ENCODE measurements at places on chromosomes 4 and X.
A peak's percentile ranks its signal among the peaks of the same experiment; 100 is the strongest.

GRCh38 chr4:30866346-30866745, 146.2 kb downstream of the PCDH7 start:
- DNase-seq = no peak

DNA sequence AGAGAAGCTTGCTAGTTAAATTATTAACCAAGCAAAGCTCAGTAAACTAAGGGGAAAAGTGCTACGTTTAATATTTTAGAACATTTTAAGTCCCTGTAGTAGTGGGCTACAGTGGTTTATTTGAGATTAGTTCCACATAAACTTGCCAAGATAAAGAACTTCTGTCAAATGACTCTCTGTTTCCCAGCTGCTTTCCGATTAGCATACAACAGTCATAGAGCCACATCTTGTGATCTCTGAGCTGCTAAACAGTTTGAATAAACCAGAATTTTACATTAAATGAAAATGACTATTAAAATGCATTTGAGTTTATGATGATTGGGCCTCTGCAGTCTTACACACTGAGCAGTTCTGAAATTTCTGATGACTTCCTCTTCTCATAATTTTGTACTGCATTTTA, 568.5 kb downstream of the IQCM start:
- DNase-seq = no peak

- DNase-seq = no peak
Observed at GRCh38 chr4:89439533-89439932, 131.9 kb upstream of the GPRIN3 start.

DNA sequence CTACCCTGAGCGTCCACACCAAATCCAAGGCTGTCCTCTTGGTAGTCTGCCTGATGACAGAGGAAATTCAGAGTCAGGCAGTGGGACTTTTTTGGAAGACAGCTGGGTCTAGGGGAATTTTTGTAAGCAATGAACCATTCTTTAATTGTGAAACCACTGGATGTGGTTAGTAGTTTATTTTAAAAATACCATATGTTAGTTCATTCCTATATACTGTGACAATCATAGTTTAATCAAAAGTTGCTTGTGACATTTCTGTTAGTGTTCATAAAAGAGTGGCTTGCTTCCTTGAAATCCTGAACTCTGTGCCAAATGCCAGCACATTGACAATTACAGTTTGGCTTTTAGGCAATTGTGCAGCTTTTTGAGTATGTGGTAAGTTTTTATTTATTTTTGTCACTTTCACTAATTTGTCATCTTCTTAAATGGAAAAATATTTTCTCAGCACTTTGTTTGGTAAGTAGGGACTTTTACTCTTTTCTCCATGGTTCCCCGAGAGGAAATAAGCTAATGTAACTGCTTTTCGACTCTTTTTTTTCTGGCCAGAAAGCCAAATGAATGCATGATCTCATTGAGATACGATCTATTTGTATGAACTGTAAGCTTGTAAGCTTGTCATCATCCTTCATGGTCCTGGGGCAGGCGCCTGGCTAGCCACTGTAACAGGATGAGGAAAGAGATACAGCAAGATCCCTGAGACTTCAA, 72.6 kb upstream of the SLC4A4 start:
- DNase-seq = no peak

GRCh38 chr4:8167815-8168214, 9.2 kb upstream of the ABLIM2 start:
- no peak for DNase-seq

DNA sequence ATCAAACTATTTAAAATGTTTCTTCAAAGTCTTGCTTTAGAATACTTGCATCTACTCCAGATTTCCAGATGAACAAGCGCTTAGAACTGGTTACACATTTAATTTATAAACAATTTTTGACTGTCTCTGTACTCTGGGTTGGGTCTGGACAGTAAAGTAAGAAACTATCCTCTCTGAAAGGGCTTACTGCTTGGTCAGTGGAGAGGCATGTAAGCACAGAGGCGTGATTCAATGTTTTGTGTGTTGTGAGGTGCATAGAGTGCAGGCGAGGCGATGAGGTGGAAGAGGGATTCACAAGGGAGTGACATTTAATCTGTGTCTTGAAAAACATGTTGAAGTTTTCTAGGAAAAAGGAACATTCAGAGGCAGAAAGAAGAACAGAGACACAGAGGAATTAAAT, 231.4 kb downstream of the VEGFC start:
- DNase-seq = no peak

- DNase-seq = no peak
Observed at GRCh38 chrX:11750694-11751093, 7.3 kb upstream of the MSL3 start.

DNA sequence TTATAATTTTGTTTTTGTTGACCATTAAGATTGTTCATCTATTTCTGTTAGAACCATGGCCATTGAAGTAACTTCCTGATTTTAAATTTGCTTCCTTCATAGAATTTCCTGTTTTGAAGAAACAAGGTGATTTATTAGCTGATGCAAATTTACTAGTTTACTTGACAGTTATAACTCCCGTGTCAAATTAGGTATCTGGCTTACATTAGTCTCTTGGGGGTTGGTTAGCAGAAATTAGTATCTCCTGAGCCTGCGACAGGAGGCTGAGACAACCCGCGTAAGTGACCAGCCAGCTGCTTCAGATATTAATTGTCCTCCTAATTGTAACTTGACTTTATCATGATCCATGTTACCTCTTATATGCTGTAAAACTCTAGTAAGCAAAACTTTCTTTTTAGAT, 154.3 kb downstream of the CFAP299 start:
- no peak for DNase-seq

GRCh38 chr4:24713604-24714003, 81.8 kb upstream of the SOD3 start:
- no peak for DNase-seq

DNA sequence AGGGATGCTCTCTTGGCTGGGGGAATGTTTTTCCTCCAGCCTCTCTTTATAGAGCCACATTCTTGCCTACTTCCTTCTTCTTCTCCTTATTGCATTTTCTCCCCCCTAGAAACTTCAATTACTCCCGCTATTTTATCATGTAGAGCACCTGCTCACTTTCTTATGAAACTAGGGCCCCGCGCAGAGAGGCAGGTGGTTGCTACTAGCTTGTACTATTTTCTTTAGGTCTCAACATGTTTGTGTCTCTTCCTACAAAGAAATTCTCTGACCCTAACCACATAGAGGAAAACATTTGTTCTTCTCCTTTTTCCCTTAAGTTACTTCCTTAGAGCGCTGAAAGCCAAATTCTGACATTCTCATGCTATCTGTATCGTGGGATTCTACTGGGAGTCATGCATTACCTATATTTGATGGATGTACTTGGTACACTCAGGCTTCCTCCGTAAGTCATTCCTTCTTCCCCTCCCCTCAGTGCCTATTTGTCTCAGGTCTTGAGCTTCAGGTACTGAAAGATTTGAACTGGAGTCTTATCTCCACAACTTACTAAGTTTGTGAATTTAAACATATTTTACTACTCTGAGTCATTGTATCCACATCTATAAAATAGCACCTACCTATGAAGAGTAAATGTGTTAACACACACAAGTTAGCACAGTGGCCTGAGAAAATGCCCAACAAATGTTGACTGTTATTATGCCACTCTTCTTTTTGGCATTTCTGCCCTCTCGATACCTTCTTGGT, 159.1 kb upstream of the LEF1 start:
- DNase-seq = no peak

- DNase-seq = no peak
Observed at GRCh38 chrX:153455571-153455970, 9.7 kb upstream of the TREX2 start.

DNA sequence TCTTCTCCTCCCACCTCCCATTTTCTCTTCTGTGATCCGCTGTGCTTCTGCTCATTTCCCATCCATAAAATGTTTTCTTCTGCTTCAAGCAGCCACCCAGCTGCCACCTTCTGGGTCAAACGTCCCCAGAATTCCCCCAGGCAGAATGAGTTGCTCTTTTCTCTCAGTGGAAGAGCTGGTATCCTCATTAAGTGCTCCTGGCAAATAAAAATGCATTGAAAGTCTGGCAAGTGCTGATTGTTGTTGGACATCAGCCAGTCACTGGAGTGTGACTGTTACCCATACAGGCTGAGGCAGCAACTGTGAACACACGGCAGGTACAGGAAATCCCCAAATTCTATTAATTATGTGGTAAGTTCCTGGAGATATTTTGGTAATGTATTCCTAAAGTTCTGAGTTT, 52.6 kb downstream of the LIMCH1 start:
- DNase-seq = peak; percentile 74

- no peak for DNase-seq
Observed at GRCh38 chrX:50888884-50889283, 21.7 kb upstream of the BMP15 start.

DNA sequence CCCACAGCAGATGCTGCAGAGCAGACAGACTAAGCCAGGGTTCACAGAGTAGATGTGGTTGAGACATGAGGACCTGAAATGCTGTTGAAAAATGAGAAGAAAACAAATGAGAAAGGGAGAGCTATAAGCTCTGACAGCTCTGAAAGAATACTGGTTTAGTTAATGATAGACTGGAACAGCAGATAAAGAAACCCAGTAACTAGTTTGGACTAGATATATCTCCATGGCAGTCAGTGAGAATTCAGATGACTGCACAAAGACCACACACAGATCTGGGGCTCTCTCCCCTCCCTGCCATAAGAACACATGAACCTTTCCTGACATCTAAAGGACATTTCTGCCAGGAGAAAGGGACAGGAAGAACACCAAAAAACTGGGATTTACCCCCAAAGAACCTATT, 8.2 kb downstream of the NAA11 start:
- DNase-seq = no peak

- no peak for DNase-seq
Observed at GRCh38 chr4:18536428-18536827, 514.9 kb upstream of the LCORL start.

- no peak for DNase-seq
Observed at GRCh38 chr4:54959651-54960116, 165.7 kb downstream of the KDR start.

- DNase-seq = no peak
Observed at GRCh38 chrX:675279-675954, 44.8 kb downstream of the SHOX start.

- no peak for DNase-seq
Observed at GRCh38 chr4:110154582-110154981, 43.8 kb downstream of the ELOVL6 start.

DNA sequence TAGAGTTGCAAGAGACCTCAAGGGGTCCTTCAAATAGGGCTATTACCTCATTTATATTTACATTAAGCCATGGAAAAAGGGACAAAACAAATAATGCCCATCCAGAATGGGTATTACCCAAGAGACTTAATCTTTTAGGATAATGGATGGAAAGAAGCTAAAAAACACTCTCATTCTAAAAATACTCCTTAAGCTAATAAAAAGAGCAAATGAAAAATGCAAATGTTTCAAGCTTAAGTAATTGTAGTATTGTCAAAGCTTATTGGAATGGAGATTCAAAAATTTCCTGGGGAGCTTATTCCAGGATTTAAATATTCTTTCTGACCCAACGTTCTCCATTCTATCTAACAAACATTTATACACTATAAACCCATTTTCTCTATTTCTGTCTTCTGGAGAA, 107.8 kb upstream of the SPIN4 start:
- DNase-seq = no peak

GRCh38 chr4:77151241-77151640, 5.8 kb upstream of the CCNG2 start:
- no peak for DNase-seq
